Placental epithelial cell (primary cell): ENCODE measurements at places on chromosomes 2 and 18. TPM values are rescaled to one million over a fixed set of nuclear protein-coding genes. Genes with fewer than 3 reads are reported as not detected.

MAPK4 gene
- 5.9 and 7.5 TPM in 2 replicates for total RNA-seq

ABCG5 gene
- total RNA-seq: not detected in 2 replicates

MC2R gene
- total RNA-seq: not detected in 2 replicates

GCC2 gene
- total RNA-seq: 27.3 and 36.9 TPM in 2 replicates

CTDP1 gene
- total RNA-seq: 17.7 and 22.6 TPM in 2 replicates

BUB1 gene
- 9.8 and 11.5 TPM in 2 replicates for total RNA-seq

DCC gene
- total RNA-seq: under 0.01 and 0.11 TPM in 2 replicates

ST6GAL2 gene
- under 0.01 TPM in 2 replicates for total RNA-seq

SLC5A7 gene
- not detected in 2 replicates for total RNA-seq

IMP4 gene
- 52.2 and 71.5 TPM in 2 replicates for total RNA-seq

KYNU gene
- total RNA-seq: 0.98 and 3.1 TPM in 2 replicates

LRRC30 gene
- not detected in 2 replicates for total RNA-seq

ATP9B gene
- total RNA-seq: 22.7 and 49.9 TPM in 2 replicates

ZNF521 gene
- total RNA-seq: 3.0 and 7.9 TPM in 2 replicates

TMEM200C gene
- total RNA-seq: 0.11 and 0.79 TPM in 2 replicates
